ENCODE measurements at places on chromosomes 16 and 17. TPM values are rescaled to one million over a fixed set of nuclear protein-coding genes. Genes with fewer than 3 reads are reported as not detected.

- no peak for DNase-seq
These were observed 10.1 kb downstream of the AFMID start for GRCh38 chr17:78197147-78197832.

C17orf100 gene
- 0.63 TPM for total RNA-seq

CES3 gene
- total RNA-seq = 0.93 TPM

DNA sequence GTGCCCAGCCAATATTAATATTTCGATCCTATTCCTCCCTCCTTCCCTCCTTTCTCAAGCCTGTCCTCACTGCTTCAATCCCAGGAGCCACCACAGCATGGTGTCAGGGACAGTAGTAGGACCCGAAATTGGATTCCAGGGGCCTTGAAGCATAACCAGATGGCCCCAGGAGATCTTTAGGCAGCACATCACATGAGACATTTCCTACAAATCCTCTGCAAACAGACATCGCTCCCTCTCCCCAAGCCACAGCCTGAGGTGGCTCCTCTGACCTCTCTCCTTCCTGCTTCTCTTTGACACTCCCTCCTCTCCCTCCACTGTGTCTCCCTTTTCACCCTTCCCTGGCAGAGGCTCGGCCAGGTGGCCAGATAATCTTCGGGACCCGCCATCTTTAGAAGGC lies 76.6 kb downstream of the BMERB1 start:
- DNase-seq = no peak

DBNDD1 gene
- total RNA-seq = 2.3 TPM

- no peak for DNase-seq
These were observed 361.6 kb downstream of the WWOX start for GRCh38 chr16:78461087-78461486.

DNA sequence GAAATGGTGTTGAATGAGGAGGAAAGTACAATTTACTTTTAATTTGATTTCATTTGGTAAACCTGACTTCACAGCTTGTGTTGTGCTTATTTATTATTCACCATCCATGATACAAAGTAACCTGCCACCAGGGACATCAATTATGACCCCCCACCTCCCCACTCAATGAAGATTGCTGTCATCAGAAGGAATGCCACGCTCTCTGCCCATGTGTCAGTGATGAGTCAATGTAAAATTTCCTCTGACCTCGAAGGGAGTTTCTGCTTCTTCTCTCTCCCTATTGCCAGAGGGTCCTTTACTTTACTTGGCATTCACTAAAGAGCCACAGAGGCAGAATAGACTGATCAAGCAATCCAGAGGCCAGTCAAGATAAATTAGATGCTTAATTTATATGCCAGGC lies 759.7 kb downstream of the CDH11 start:
- DNase-seq = no peak

DNA sequence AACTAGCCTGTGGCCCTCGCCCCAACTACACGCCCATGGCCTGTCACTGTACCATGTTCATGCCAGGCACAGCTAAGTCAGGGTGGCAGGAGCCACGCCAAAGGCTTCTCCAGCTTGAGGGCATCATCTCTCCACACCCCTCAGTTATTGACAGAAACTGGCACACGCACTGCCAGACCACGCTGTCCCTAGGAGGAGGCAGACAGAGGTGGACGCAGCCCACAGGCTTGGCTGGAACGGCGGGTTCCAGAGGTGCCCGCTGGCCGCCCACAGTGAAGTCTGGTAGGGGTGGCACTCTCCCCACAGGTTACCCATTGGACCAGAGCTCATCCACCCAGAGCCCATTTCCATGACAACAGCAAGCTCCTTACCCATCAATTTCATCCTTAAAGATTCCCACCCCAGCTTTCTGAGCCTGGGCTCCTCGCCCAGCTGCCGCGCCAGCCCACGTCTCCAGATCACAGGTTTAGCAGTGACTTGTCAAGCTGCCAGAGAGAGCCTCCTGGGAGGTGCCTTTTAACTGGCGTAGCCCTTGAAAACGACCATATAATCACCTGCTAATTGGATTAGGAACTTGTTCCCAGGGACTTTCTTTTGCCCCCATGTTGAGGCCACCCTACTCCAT lies 27.9 kb downstream of the RPRML start:
- no peak for DNase-seq

All from heart left ventricle (tissue), 16 donors.